Regular cardiac myocyte (primary cell): ENCODE measurements at places on chromosomes 1 and 21. TPM values are rescaled to one million over a fixed set of nuclear protein-coding genes. Genes with fewer than 3 reads are reported as not detected.

The PRRX1 gene
- total RNA-seq, result 101 and 189 TPM in 2 replicates

The PNRC2 gene
- 118 and 162 TPM in 2 replicates for total RNA-seq

The OR2L2 gene
- total RNA-seq, result not detected in 2 replicates

The LAX1 gene
- under 0.01 TPM in 1 of 2 replicates, not detected in the other for total RNA-seq

The NPHS2 gene
- not detected in 2 replicates for total RNA-seq

The IL24 gene
- 1.7 and 3.7 TPM in 2 replicates for total RNA-seq

The NUDC gene
- 18.3 and 71.9 TPM in 2 replicates for total RNA-seq
